ENCODE measurements at places on chromosomes 2 and 18.
A peak's percentile ranks its signal among the peaks of the same experiment; 100 is the strongest.

DNA sequence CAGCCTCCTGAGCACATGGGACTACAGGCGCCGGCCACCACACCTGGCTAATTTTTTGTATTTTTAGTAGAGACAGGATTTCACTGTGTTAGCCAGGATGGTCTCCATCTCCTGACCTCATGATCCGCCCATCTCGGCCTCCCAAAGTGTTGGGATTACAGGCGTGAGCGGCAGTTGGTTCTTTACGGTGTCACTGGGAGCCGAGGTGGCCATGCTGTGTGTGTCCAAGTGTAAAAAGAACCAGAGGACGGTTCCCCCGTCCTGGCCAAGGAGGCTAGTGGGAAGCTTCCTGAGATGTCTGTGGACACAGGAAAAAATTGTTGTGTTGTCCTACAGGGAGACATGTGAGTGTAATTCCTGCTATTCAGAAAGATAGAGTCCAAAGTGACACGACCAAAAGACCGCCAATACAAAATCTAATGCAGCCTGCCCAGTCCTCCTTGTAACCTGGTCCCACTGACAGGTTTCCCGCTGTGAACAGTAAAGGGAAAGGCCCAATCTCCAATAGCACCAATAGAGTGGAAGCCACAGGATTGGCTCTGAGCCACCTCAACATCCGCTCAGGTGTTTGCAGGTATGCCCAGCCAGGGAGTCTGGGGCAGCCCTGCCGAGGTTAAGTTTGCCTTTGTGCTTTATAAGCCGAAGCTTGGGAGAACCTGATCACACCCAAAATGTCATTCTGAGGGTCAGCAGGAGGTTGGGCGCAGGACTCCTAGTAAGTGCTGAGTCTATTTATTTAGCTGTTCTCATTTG is 40.6 kb downstream of the NCK2 start:
- no peak for DNase-seq

- peak; percentile 70 for DNase-seq
These were observed 11.2 kb downstream of the NABP1 start for GRCh38 chr2:191688934-191689695.

DNA sequence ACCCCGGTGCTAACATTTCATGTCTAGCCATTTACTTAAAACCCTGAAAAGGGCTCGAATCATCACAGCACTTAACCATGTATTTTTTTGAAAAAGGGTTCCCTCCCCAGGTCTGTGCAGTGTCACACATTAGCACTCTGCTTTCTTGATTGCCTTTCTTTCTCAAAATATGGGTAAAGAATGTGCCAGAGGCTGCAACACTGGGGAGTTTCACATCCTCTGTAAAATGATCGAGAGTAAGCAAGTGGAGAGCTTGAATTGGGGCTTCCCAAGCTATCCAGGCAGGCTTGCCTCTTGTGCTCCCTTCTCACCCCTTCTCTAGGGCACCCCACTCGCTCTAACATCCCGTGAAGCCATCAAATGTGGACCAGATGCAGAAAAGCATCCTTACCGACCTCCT is 177.0 kb upstream of the CCDC68 start:
- no peak for DNase-seq

- DNase-seq = no peak
These were observed 134.7 kb upstream of the CCDC150 start for GRCh38 chr2:196504788-196505187.

DNA sequence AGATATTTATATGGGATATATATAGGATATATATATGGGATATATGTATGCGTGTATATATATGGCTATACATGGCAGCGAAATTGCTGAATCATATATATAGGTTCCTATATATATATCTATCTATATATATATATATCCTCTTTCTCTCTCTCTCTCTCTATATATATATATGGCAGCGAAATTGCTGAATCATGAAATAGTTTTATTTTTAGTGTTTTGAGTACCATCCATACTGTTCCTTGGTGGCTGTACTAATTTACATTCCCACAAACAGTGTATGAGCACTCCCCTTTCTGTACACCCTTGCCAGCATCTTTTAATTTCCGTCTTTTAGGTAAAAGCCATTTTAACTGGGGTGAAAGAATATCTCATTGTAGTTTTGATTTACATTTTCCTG is 397.6 kb upstream of the LINC00305 start:
- no peak for DNase-seq

DNA sequence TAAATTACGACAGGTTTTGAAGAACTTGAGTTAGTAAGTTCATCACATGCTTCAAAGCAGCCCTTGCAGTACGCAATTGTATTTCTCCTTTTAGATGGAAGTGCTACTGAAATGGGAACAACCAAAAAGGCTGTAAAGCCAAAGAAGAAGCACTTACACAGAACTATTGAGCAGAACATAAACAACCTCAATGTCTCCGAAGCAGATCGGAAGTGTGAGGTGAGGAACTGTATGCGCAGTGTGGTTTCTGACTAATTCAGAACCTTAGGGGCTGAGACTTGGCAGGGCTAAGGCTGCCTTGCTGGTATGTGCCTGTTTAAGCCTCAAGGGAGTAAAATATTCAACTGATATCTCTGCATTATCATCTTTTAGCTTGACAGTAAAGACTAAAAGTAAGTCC is 8.4 kb downstream of the NCAPH start:
- DNase-seq = no peak

GRCh38 chr2:240478346-240479110 is 43.1 kb downstream of the GPC1 start:
- no peak for DNase-seq

DNA sequence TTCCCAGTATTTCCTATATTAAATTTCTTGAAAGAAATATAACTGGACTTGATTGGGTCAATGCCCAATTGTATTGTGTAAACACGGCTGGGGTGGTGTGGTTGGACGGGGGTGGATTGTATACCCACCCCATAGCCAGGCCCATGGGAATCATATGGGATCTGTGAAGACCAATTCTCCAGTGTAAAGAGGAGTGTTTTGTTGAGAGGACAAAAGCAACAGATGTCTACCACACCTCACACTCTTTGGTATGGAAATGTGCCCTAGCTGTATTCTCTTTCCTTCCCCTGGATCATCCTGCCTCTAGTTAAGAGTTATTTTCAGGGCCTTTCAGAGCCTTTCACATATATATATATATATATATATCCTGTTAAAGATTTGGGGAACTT is 57.5 kb upstream of the TGIF1 start:
- DNase-seq = no peak

DNA sequence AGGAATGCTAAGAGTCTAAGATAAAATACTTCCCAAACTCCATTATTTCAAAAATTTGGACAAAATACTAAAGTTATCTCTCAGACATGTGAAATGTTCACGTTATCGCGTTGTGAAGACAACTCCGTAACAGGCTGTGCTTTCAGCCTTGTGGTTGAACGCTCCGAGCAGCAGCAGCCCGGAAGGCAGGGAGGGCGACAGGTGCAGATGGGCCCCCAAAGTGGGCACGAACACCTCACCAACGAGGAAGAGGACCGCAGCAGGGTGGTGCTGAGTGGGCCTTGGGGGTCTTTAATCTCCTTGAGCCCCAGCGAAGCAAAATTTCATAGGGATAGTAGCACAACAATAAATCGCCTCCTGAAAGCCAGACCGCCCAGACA is 1.0 kb upstream of the FAM110C start:
- DNase-seq = no peak

- DNase-seq = no peak
These were observed 265.1 kb upstream of the OSR1 start for GRCh38 chr2:19623488-19623887.

DNA sequence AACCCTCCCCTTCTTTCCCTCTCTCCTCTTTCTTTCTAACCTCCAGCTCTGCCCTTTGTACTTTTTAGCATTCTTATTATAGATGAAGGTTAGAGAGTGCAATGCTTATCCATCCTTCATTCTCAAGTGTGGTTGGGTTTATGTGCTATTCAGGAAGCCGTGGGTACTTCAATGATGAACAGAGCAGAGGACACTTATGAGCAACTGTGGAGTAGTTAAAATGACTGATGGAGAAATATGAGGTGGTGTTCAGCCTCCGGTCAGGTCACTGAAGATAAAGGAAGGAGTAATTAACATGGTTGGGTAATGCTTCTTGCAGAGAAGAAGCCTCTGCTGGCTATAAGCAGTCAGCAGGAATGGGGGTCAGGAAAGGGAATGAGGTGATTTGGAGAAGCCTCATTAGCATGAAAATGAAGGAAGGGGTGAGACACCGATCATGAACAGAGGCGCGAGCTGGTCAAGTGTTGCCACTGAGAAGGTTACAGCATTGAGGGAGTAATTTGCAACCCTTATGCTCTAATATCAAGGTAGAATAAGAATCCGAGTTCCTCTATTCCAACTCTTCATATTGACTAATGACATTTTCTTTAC is 174.7 kb downstream of the LPIN1 start:
- no peak for DNase-seq

DNA sequence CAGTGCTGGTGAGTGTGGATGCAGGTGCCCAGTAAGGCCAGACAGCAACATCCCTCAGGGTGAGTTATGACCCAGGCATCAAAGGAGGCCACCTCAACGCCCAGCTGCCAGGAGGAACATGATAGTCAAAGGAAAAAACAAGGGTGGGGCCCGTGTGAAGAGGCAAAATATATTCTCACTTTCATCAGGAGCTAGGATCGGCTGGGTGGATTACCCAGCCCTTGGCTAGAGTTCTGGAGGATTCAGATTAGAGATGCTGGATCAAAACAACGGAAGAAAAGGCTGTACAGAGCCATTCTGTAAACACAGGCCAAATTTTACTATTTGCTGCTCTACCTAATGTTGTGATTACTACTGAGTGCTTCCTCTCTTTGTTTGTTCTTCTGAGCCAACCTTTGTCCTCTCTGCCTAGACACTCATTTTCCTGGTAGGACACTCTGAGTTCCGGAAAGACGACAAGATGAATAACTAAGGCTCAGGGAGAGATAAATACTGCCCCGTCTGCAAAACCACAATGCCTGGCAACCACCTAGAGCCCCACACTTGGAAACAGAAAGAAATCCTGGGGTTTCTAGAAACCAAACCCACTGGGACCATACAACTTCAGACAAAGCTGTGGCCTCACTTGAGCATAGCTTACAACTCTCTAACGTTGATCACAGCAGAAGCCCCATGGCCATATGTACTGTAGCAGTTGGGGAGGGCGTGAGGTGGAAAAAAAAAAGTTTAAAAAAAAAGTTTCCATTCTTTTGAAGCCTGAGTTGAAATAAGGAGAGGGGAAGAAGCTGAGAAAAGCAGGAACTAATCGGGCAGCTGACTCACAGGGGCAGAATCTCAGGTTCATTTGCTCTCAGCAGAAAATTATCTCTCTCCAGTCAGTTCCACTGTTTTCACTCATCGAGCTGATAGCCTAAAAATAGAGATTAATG is 17.8 kb upstream of the PMAIP1 start:
- DNase-seq = peak; percentile 87

GRCh38 chr2:70639841-70640436 is 86.3 kb upstream of the TGFA start:
- DNase-seq = no peak

GRCh38 chr2:4053769-4054493 is 350.6 kb downstream of the DCDC2C start:
- DNase-seq = no peak

- DNase-seq = no peak
These were observed 105.9 kb upstream of the SH3BP4 start for GRCh38 chr2:234845602-234846590.

GRCh38 chr2:206163251-206163880 is 3.7 kb downstream of the EEF1B2 start:
- DNase-seq = no peak

DNA sequence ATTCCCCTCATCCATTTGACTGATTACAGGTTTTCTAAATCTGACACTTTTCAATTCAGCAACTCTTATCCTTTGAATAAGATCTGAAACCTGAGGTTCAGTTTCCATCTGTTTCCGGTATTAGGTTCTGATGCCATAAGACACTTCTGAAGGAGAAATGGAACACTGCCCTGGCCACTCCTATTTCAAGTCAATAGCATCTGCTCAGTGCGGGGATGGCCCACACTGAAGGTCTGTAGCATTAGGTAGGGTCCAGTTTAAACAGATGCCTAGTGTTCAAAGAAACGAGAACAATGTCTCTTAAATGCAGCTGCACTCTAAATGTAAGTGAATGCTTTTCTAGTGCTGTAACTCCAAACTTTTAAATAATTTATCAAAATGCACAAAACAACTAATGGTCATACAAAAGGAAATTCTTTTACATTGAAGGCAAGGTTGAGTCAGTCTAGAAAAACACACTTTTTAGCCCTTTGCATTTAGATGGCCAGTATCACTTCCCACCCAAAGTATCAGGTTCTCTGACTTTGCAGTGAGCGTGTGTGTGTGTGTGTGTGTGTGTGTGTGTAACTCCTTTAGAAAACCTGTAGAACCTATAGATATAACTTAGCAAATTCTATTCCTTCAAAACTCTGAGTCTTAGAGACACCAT is 78.2 kb downstream of the STK39 start:
- no peak for DNase-seq

Data from SW480 (cell line).